ENCODE measurements at places on chromosomes 3 and 15.

DNA sequence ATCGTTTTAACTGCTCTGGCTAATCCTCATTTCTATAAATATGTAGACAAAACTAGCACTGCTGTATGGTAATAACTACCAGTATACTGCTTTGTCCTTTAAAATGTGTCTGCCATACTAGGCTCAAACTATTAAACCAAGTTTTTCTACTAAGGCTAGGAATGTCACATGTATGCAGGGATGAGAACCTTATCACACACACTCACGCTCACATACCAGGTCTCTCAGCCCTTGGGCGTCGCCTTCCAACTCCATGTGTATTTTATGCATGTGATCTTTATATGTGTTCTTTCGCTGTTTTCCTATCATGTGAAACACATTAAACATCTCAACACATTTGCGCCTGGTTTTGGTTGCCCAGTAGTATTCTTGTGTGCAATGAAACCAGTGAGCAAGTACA is 32.6 kb downstream of the ATP2C1 start:
- no peak for DNase-seq

DNA sequence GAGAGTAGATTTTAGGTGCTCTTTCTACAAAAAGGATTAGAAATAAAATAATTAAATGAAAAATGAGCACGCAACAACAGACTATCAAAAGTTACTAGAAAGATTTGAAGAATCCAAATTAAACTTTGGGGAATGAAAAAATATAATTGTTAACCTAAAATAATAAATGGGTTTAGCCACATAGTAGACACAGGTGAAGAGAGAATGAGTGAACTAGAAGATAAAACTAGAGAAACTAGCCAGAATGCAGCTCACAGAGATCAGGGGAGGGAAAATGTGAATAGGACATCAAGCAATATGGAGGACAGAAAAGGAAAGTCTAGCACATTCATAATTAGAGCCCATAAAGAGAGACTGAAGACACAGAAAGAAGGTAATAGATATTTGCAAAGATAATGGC is 310.7 kb upstream of the WNT5A start:
- no peak for DNase-seq

GRCh38 chr15:42819786-42820185 is 82.9 kb upstream of the CDAN1 start:
- DNase-seq = no peak

- no peak for DNase-seq
Observed at GRCh38 chr15:80856400-80856799, 77.2 kb downstream of the CEMIP start.

DNA sequence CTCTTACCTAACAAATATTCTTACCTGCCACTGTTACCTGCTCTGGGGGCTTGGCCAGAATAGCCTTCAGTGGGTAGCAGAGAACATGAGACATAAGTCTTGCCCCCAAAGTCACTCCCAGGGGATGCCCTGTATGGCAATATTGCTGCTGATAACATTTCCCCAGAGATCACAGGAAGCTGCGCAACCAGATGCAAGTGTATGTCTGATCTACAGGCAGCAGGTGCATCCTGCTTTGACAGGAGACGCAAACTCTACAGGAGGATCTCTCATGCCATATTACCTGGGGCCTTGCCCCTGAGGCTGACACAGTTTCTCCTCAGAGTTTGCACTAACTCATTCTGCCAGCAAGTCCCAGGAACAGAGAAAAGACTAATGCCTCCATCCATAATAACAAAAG is 174.4 kb upstream of the LPP start:
- no peak for DNase-seq

GRCh38 chr3:65126527-65127410 is 439.0 kb upstream of the ADAMTS9 start:
- no peak for DNase-seq

Data from left hindlimb (tissue), 1 donor.